Stimulated activated CD8-positive, alpha-beta memory T cell treated with anti-CD3 and anti-CD28 coated beads, Interleukin-4, amount 100 ng/mL, for 1 hour (primary cell): ENCODE measurements at places on chromosomes 6 and 20.

DNA sequence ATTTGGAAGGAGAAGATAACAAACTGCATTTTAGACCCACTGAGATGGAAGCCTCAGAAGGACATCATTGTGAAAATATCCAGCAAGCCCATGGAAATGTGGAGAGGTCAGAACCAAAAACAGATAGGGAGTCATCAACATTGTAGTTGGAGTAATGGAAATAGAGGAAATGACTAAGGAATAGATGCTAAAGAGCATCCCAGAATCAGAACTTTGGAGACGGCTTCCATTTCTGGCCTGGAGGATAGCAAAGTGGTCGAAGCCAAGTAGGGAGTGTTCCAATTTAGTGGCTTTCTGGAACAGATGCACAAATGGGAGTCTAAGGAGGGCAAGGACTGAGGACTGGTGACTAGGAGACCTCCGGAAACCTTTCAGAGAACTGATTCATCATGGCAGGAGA is 3.6 kb downstream of the BEND6 start:
- no peak for DNase-seq

DNA sequence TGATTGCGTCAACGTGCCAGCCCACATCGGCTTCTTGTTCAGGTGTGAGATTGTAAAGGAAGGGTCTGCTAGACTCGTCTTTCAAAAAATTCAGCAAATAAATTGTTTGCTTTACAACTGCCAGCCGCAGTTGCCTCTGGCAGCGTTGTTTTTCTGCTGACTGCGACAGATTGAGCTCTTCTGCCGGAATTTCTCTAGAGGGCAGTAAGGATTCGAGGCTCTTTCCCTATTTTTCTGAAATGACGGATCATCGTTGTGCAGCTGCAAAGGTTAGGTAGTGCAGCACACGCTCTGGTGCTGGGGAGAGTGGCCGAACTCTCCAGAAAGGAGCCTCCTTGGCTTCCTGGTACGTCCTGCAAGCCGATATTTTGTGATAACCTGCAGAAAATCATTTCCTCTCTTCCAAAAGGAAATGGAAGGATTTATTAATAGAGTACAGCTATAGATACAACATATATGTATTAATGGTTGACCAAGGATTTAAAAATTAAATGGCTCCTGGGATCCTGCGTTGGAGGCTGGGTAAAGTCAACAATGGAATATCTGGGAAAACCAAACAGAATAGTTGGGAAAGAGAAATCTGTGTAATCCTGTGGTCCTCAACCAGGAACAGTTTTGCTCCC is 121.9 kb upstream of the ZFP64 start:
- no peak for DNase-seq

- no peak for DNase-seq
These were observed 128.5 kb upstream of the SALL4 start for GRCh38 chr20:51930775-51931174.

GRCh38 chr6:144195671-144196270 is 45.5 kb downstream of the STX11 start:
- no peak for DNase-seq

GRCh38 chr20:49983848-49984408 is 1.1 kb downstream of the SNAI1 start:
- DNase-seq: no peak

DNA sequence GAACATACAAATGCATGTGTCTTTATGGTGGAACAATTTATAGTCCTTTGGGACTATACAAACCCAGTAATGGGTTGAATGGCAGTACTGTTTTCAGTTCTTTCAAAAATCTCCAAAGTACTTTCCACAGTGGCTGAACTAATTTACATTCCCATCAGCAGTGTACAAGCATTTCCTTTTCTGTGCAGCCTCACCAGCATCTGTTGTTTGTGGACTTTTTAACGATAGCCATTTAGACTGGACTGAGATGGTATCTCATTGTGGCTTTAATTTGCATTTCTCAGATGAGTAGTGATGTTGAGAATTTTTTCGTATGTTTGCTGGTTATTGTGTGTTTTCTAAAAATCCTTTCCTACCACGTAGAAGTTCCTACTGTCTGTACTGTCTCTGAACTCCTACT is 327.2 kb upstream of the ZFP64 start:
- no peak for DNase-seq

DNA sequence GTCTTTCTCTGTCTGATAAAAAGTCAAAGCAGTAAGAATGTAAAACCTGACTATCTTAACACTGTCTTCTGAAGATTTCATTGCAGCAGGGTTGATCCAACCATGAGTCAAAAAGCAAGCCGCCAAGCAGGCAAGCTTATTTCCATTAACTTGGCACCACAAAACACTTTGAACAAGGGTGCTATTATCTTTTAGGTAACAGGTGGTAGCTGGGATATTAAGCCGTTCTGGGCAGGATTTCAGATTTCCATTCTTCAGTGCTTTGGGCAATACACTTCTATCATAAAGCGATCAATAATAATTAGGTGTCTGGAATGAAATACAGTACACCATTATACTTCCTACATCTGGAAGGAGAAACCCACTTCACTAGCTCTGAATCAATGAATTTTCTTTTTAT is 181.9 kb downstream of the TBC1D7 start:
- no peak for DNase-seq

- DNase-seq: no peak
These were observed 20.5 kb downstream of the CLVS2 start for GRCh38 chr6:123016431-123017103.

DNA sequence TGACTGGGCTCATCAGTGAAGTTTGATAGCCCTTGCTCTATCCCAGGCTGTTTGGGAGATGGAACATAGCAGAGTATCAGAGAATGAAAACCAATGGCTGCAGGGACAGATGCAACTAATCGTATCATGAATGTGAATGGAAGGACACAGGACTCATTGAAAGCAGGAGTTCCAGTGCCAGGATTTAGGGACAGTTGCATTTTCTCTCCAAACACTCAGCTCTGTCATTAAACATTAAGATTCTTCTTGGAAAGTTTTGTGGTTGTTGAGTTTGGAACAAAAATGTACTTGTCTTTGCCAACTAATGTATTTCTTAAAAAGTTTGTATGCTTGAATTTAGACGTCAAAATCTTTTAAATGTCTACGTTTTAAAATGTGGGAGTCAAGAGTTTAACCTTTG is 31.0 kb upstream of the GSTA5 start:
- no peak for DNase-seq

DNA sequence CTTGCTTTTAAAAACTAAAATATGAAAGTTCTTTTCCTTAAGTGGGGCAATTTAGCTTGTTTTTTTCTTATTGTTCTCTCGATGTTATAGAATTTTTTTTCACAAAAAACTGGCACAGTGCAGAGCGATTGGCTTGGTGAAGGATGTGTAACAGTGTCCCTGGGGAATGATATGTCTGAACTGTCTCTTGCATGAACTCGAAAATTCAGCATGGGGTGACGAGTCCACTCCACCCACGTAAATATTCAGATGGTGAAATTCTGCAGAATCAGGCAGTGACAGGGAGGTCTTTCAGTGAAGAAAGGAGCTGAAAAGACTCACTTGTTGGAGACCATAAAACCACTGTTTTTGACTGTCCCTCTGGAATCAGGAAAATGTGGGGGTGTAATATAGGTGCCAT is 505.3 kb downstream of the MMUT start:
- DNase-seq: no peak

- no peak for DNase-seq
These were observed 2.4 kb downstream of the METTL24 start for GRCh38 chr6:110355727-110356126.

DNA sequence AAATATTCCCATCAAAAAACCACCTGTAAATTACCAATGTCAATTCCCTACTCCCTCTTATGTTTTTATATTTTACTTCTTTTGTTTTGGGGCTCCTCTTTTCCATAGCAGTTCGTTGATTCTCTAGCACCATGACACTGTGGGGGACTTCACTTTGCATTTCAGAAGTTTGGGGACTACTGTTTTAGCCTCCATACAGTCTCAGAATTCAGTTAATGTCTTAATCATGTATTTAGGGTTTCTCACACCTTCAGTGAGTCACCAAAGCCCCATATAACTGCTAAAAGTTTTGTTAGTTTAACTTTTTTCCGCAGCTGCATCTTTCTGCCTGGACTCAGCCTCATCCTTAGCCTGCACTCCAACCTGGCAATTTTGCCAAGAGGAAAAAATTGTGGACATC is 20.7 kb upstream of the AIG1 start:
- DNase-seq: no peak
